Endothelial cell of coronary artery (primary cell): ENCODE measurements at places on chromosomes 16 and 17. TPM values are rescaled to one million over a fixed set of nuclear protein-coding genes. Genes with fewer than 3 reads are reported as not detected.

The GRB7 gene
- total RNA-seq: not detected in 2 replicates

The SHCBP1 gene
- 11.5 and 29.1 TPM in 2 replicates for total RNA-seq

The TBC1D3B gene
- 1.4 and 1.5 TPM in 2 replicates for total RNA-seq

The MEIOC gene
- total RNA-seq: under 0.01 TPM in 1 of 2 replicates, not detected in the other

The MYH13 gene
- not detected in 2 replicates for total RNA-seq
